ENCODE measurements at places on chromosomes 6 and 20. TPM values are rescaled to one million over a fixed set of nuclear protein-coding genes. Genes with fewer than 3 reads are reported as not detected.

The WFDC10B gene
- total RNA-seq = not detected

The C20orf141 gene
- total RNA-seq = not detected

The TFAP2D gene
- not detected for total RNA-seq

The SLC35D3 gene
- not detected for total RNA-seq

The SSTR4 gene
- total RNA-seq = not detected

The PROKR2 gene
- total RNA-seq = 44.8 TPM

The ENPP5 gene
- total RNA-seq = 5.0 TPM

All from parietal lobe (tissue), 2 donors.